Suppressor macrophage treated with lipopolysaccharide for 1 hour (primary cell): ENCODE measurements at places on chromosomes 1 and 21.

DNA sequence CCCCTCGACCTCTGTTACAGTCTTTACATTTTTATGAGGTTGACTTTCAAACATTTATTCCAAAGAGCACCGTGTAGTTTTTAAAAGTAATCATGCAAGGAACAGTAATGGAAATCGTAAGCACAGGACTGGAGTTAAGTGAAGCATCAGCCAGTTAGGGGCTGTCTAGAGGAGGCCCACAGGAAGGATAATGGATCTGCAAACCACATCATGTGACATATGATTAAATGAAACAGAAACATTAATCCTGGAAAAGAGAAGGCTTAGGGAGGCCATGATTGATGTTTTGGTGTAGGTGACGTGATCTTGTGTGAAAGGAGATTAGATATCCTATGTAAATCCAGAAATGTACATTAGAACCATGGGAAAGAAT, 25.0 kb downstream of the RGS7 start:
- no peak for DNase-seq

GRCh38 chr1:60041783-60042182, 31.8 kb downstream of the C1orf87 start:
- no peak for DNase-seq

- DNase-seq: no peak
Measured at GRCh38 chr1:156884560-156885184, 8.8 kb upstream of the PEAR1 start.

GRCh38 chr1:47998396-47998990, 1.3 kb upstream of the TRABD2B start:
- DNase-seq: no peak

DNA sequence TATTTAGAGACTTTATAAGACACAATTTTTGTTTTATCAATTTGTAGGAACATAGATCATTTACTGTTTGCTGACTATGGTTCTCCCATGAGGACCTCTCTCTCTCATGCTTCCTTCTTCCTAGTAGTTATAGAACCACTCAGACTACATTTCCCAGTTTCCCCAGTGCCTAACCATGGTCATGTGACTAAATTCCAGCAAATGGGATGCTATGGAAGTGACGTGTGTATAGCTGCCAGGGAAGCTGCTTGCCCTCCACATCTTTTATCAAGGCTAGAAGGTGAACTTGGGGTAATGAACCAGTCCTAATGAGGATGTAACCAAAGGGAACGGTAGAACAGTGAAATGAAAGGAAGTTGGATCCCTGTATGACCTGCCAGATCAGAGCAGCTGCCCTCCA, 184.0 kb downstream of the MIS18A start:
- no peak for DNase-seq

- no peak for DNase-seq
Measured at GRCh38 chr1:119737040-119737682, 25.4 kb downstream of the PHGDH start.

GRCh38 chr1:36085126-36085525, 1.2 kb downstream of the TEKT2 start:
- no peak for DNase-seq

GRCh38 chr1:222618001-222618879, at the start of gene MIA3:
MIA3 (plus strand) TSS chr1:222618097; CDS start chr1:222618111, 14 bp downstream.
- peak; percentile 75 for DNase-seq

- peak; percentile 91 for DNase-seq
Measured at GRCh38 chr1:108556499-108556898, 3.4 kb upstream of the EEIG2 start.

DNA sequence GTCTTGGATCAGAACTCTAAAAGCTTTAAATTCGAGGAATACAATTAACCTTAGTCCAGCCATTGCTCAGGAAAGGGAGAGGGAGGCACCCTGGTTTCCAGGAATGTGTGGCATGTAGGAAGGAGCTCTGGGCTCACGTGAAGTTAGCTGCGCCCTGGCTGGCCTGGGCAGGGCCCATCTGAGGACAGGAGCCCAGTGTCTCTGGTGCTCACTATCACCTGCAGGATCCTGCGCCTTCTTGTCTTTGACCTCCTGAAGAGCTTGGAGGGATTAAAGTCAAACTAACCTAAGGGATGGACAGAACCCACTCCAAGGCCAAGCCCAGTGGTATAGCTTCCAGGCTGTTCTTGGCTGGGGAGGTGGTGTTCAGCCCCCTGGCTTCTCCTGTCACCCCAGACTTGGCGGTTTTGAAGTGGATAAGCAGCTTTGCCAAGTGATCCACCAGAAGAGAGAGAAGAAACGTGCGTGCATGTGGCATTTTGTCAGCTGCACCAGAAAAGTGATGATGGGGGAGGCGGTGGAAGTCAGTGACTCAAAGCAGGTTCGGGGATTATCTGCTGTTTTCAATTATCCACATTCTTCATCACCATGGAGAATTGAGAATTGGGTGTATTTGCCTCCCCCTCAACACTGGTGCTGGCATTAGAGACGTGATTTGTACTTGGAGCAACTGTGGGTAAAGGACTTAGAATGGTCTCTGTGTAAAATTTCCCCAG, 11.9 kb upstream of the KCNN3 start:
- DNase-seq: no peak

GRCh38 chr1:41286992-41287391, 44.9 kb upstream of the SCMH1 start:
- DNase-seq: no peak

DNA sequence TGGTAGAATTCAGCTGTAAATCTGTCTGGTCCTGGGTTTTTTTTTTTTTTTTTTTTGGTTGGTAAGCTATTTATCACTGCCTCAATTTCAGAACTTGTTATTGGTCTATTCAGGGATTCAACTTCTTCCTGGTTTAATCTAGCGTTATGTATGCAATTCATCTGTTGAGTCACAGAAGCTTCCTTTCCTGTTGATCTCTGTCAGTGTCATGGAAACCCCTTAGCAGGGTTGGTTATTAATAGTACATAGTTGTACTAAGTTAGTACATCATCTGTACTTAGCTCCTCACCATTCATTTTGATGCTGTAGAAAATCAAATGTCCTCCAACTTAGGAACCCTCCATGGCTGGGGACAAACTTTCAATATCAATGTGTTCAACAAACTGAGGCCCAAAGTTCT, 51.0 kb upstream of the BARHL2 start:
- no peak for DNase-seq

- DNase-seq: no peak
Measured at GRCh38 chr21:15616864-15617574, 112.8 kb upstream of the USP25 start.

DNA sequence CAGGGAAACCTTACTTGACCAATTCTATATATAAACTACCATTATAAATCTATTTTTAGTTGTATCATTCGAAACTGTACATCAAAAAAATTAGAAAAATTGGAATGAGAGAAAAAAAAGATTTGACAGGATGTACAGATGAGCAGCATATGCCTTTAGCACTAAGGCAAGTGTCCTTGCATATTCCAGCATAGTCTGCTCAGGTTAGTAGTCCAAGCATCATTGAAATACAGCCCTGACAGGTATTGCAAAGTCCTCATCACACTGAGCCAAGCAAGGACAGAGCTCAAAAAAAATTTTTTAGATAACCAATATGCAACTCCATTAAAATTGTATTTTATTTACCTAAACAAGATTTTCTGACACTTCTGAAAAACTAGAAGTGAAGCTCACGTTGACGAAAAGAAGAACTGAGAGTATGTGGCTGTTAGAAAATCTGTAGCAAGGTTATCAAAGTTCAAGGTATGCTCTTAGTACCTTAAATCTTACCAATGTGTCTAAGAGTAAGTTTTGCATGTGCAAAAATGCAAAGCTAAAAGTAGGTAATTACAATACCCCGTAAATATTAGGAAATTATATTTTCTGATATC, 465.6 kb upstream of the ADGRL4 start:
- no peak for DNase-seq

DNA sequence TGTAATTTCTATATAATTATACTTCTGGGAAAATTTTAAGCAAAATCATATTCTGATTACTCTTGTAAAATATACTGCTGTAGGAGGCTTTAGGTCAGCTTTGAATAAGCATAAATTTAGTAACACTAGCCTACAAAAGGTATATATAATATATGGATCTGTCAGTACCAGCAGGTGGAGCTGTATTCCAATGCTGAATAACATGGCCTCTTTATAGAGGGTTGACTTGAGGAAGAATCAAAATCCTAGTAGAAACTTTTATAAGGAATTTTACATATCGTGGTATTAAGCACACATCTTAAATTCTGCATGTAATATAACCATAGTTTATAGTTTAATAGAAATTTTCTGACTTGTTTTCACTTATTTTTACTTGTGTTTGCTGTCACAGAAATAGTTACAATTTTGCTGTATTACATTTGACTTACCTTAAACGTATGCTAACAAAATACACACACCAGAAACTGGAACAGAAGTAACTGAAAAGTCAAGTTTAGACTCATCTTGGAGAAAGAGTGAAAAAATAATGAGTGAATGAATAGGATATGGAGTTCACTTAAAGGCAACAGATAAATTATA, 79.3 kb downstream of the HMCN1 start:
- DNase-seq: peak; percentile 54

DNA sequence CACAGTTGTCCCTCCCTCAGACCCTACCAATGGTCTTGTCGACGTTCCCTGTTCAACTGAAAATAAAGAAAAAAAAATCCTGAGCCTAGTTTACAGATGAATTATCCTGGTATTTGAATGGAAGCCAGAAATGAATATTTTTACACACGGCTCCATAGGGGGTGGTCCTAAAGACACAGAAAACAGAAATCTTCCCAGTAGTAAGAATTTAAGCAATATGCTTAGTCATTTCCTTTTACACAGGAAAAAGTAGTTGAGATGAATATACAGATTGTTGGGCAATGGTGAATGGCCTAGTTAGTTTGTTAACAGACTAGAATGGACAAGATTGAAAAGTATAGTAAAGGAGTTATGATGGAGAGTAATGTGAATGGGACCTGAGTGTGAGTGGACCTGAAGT, 67.4 kb downstream of the RGS18 start:
- DNase-seq: no peak

DNA sequence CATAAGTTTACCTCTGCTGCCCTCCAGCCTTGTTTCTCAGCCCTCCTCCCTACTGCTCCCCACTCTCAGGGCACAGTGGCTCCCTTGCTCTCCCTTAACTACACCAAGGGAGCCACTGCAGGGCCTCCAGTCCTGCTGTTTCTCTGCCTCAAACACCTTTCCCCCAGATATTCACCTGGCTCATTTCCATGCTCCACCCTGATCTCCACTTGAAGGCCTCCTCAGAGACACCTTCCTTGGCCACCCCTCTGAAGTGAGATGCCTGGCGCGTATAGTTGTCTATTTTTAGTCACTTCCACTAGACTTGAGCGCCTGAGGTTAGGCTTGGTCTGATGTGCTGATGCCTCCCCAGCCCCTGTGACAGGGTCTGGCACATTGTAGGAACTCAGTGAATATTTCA, 34.9 kb downstream of the SEC16B start:
- DNase-seq: no peak

GRCh38 chr1:153355445-153356071, 2.1 kb upstream of the S100A9 start:
- DNase-seq: peak; percentile 90

DNA sequence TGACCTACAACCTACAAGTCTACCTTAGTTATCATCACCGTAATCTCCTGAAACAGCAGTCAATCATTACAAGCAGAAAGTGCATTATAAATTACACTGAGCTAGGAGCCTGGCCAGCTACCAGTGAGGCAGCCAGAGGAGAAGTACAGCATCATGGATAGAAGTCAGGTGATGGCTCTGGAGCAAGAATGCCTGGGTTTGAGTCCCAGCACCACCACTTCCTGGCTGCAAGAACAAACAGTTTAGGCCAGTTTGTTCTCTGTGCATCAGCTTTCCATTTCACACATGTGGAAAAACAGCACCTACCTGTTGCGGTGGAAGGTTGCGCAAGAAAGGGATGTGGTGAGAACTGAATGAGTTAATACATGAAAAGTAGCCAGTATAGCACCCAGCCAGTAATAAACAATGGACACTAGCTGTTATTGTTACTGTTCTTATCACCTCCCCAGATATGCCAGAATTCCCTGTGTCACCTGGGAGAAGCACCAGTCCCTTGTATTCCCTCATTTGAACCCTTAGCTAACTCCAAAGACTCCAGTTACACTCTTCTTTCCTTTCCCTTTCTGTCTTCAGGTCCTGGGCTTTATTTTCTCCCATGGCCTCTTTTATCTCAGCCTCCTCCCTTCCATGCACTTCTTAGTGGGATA, 9.0 kb downstream of the CREG1 start:
- no peak for DNase-seq

GRCh38 chr1:53594391-53595180, 135.4 kb downstream of the DMRTB1 start:
- DNase-seq: no peak

DNA sequence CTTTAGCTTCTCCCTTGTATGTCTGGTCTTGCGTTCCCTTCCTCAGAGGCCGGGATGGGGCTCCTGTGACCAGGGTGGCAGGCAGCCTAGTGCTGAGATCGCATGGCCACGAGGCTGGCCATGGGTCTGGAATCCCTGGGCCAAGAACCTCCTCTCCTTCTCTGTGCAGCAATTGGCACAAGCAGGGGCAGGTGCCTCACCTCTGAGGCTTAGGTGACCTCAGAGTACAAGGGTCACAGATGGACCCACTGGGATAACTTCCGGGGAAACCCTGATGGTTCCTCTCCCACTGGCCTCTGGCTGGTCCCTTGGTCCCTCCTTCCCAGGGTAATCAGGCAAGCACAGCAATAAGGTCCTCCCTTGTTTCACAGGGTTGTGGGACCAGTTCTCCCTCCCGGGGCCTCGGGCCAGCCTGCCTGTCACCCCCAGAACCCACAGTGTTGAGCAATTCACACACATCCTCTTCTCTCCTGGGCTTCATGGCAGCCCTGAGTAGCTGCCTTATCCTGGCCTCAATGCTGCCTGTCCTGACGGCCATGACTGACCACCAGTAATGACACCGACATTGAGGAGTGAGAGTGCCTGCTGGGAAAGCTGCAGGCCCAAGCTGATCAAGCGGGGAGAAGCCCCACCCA, 38.6 kb downstream of the BMP8A start:
- no peak for DNase-seq

DNA sequence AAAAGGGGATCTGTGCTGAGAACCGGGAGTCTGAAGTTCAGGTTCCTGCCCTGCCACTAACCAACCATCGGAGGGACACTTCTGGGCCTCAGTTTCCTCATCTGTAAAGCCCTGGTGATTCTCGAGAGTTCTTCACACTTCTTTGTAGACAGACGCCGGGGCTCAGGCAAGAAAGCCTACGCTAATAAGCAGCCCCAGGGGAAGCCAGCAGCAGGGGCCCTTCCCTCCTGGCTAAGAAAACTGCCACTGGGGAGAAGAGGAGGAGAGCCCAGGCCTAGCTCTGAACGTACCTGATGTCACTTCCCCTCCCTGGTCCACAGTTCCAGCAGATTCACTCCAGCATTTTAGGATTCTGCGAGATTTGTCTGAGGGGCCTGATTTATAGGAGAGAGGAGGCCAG, 76.0 kb downstream of the CAMK2N1 start:
- no peak for DNase-seq
